ENCODE measurements at places on chromosomes 4 and X.

GRCh38 chr4:176919631-176920030 is 126.9 kb upstream of the VEGFC start:
- DNase-seq = no peak

- no peak for DNase-seq
These were observed 41.9 kb upstream of the C1QTNF7 start for GRCh38 chr4:15385928-15386327.

GRCh38 chr4:84582988-84583875 is at the start of gene CDS1:
TSS of gene CDS1 (plus strand) at chr4:84583127. CDS start at chr4:84583402, 275 bp downstream.
- DNase-seq = no peak

DNA sequence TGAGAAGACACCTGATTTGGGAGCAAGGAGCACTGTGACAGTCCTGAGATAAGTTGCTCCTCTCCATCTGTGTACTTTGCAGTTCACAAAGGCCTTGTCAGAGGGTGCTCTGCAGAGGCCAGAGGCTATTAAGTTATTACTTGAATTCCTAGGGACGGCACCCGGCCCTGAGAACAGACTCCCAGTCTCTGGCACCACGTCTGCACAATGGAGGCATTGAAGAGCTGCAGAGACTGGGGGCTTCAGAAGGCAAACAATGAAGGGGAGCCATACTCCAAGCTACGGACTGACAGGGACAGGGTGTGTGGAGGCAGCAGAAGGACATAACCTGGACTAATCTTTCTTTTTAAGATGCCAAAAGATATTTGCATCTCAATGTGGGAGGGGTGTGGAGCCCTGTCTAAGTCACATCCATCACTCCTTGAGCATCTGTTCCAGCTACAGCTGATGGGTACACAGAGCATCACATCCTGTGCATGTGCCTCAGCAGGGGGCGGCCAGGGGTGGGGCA is 11.5 kb downstream of the RASGEF1B start:
- DNase-seq = no peak

DNA sequence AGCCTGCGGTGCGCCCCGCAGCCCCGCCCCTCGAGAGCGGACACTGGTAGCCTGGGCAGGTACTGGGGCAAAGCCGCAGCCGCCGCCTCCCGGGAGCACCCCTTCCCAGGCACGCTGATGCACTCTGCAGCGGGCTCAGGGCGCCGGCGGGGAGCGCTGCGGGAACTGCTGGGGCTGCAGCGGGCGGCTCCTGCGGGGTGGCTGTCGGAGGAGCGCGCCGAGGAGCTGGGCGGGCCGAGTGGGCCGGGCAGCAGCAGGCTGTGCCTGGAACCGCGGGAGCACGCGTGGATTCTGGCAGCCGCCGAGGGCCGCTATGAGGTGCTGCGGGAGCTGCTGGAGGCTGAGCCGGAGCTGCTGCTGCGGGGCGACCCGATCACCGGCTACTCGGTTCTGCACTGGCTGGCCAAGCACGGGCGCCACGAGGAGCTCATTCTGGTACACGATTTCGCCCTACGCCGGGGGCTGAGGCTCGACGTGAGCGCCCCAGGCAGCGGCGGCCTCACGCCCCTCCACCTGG is 401 bp downstream of the SOWAHD start:
- no peak for DNase-seq

DNA sequence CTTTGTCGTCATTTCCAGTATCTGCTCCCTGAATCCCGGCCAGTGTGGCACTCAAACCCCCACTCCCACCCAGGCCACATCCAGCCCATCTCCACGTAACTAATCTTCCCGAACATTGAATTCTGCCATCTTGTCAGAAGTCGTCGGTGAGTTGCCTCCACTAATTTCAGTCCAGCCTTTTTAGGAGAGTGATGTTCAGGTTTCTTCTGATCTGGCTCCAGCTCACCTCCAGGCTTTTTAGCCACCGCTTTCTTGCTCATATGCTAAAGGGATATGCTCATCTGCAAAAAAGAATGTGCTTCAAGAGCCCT is 1.3 kb downstream of the TMEM165 start:
- DNase-seq = no peak

DNA sequence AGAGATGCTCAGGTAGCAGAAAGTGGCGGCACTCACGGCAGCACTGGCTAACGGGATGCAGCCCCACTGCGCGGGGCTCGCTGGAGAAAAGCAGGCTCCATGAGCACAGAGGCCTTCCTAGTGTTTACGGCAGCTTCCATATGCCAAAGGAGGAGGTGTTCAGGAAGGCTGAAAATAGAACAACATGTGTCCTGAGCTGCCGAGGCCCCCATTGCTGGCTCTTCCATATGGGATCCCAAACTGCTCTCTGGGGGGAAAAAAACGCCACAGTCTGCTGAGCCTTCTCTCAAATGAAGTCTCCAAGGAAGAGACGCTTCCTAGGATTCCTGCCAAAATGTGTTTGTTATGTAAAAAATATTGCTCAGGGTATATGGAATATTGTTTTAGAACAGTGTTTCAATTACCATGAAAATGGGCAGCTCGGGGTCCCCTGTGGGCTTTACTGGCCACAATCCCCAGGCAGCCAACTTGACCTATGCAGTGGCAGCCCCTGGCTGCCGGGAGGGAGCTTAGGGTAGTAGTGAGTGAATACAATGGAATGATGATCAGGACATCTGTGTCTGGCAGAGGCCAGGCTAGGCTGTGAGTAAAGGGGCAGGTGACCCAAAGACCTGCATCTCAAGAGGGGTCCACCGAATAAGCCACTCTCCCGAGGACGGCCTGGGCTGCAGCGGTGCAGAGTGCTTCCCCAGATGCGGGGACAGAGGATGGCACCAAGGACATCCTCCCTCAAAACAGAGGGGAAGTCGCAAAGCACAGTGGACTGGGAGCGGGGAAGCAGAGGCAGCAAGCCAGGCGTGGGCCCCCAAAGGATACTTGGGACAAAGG is 170.1 kb downstream of the AFAP1 start:
- DNase-seq = peak; percentile 57

DNA sequence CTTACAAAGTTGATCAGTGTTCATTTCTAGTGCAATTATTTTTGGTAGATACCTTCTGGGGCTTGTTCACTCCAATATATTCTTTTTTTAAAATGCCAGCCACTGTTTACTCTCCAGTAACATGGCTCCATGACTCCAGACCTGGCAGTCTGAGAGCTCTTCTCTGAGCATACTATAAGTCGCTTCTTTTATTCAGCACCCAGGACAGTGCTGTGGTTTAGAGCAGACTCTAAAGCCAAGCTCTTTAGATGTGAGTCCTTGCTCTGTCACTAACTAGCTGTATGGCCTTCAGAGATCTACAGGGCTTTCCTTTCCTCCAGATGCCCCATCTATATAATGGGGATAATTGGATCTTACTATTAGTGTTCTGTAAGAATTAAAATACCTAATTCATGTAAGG is 200.2 kb upstream of the FAM241A start:
- DNase-seq = no peak

- peak; percentile 33 for DNase-seq
These were observed 5.0 kb downstream of the SPON2 start for GRCh38 chr4:1167244-1167949.
